Esophagus squamous epithelium (tissue), 5 donors: ENCODE measurements at places on chromosomes 13 and 19.

DNA sequence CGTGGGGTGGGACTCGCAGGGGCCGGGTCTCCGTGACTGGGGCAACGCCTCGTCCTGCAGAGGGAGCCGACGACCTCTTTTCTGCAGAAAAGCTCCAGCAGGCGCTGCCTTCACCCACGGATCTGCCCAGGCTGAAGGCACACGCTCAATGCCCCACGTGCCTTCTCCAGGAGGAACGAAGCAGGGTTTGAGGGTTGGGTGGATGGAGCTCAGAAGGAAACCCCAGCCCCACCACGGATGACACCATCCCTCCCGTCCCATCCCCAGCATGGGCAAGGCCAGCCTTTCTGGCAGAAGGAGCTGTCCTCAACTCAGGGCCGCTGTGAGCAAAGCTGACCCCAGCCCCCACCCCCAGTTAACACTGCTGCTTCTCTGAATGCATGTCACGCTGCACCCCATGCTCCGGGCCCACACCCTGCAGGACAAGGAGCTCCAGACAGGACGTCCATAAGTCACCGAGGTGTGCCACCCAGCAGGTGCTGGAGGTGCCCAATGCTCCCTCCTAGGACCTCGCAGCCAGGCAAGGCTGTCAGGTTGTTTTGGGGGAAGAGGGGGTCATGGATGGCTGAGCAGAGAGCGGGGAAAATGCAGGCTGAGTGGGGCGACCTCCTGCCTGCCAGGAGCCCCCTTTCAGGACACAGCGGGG is 7.4 kb downstream of the C19orf25 start:
- DNase-seq = no peak

- DNase-seq = no peak
Observed at GRCh38 chr19:632579-633067, 714 bp downstream of the POLRMT start.

DNA sequence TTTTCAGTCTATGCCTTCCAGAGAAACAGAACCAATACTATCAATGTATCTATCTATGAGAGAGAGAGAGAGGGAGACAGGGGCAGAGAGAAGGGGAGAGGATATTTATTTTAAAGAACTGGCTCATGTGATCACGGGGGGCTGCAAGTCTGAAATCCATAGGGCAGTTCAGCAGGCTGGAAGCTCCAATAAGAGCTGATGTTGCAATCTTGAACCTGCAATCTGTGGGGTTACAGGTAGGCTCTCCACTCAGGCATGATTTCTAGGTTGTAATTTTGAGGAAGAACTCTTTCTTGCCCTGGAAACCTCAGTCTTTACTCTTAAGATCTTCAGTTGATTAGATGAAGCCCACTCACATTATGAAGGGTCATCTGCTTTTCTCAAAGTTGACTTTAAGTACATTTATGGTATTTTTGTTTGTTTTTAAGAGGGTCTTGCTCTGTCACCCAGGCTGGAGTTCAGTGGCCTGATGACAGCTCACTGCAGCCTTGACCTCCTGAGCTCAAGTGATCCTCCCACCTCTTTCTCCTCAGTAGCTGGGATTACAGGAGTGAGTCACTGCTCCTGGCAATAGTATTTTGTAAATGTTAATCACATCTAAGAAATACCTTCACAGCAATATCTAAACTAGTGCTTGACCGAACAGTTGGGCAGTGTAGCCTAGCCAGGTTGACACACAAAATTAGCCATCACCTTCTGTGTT is 376.4 kb downstream of the FGF9 start:
- no peak for DNase-seq

GRCh38 chr19:40529093-40529954 is 47.3 kb upstream of the SHKBP1 start:
- DNase-seq = no peak

DNA sequence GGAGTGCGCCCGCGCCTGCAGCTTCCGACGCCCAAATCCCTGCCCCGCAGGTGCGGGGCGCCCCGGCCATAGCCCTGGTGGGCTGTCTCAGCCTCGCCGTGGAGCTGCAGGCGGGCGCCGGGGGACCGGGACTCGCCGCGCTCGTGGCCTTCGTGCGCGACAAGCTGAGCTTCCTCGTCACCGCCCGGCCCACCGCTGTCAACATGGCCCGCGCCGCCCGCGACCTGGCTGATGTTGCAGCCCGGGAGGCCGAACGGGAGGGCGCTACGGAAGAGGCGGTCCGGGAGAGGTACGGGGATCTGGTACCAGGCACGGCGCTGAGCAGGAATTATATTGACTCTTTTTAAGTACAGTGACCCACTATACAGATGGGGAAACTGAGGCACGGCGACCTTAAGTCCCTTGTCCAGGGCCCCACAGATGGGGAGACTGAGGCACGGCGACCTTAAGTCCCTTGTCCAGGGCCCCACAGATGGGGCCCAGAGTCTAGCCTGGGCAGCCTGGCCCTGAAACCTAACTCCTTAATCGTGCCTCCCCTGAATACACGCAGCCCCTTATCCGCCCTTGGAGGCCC is 586 bp downstream of the MRI1 start:
- DNase-seq = no peak

DNA sequence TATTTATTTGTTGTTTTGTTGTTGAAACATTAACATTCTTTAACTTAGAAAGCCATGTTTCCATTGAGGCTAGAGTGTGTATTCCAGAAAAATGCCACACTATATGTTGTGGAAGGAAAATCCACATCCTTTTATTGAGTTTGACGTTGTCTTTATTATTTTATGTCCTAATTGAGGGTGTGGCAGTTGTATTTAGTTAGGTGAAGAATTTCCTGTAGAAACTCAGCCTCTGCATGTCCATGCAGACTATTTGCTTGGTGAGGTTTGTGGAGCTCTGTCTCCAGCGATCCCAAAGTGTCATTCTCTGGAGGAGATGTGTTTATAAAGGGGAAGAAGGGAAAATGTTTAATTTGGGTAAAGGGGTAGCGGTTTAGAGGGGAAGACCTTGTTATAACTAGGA is 46.6 kb downstream of the AKAP11 start:
- no peak for DNase-seq

DNA sequence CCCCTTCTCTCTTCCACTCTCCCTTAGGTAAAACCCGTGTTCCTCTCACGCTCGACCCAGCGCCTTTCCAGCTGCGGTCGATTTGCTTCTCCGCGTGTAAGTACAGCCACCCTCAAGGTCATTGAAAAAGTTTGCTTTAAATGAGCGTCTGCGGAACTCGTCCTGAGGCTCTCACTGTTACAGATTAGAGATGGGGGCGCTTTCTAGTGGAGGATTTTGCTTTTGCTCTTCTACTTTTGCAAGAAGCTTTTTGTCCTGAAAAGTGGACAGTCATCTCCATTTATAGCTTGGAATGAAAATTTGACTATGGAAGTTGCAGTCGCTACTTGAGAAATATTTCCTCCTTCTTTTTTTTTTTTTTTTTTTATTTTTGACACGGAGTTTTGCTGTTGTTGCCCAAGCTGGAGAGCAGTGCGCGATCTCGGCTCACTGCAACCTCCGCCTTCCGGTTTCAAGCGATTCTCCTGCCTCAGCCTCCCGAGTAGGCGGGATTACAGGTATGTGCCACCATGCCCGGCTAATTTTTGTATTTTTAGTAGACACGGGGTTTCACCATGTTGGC is 595 bp upstream of the RAB20 start:
- no peak for DNase-seq

DNA sequence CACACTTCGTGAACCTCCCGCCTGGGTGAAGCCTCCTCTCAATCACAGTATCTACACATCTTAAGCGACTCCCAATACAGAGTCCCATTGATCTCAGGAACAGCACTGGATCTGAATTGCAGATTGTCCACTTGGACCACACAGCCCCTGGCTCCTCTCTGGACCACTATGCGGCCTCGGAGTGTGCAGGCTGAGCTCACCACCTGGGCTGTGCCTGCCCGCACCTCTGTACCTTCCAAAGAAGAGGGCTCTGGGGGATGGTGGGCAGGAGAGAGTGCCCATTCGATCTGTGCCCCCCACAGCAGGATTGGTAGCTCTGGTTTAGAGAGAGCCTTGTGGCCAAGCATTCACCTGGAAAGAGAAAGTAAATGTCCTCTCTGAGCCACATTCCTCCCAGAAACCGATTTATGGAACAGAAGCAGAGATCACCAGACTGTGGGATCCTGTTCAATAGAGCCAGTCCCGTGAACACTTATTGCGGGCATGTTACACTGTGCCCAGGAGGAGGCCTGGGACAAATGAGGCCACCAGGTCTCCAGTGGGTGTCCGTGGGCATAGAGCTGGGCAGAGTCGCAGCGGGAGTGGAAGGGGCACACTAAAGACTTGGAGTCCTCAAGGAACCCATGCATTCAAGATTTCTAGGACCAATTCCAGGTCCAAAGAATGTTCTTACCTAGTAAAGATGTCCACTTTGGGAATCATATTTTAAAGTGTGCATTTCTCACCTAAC is 141.6 kb upstream of the SOX1 start:
- no peak for DNase-seq

DNA sequence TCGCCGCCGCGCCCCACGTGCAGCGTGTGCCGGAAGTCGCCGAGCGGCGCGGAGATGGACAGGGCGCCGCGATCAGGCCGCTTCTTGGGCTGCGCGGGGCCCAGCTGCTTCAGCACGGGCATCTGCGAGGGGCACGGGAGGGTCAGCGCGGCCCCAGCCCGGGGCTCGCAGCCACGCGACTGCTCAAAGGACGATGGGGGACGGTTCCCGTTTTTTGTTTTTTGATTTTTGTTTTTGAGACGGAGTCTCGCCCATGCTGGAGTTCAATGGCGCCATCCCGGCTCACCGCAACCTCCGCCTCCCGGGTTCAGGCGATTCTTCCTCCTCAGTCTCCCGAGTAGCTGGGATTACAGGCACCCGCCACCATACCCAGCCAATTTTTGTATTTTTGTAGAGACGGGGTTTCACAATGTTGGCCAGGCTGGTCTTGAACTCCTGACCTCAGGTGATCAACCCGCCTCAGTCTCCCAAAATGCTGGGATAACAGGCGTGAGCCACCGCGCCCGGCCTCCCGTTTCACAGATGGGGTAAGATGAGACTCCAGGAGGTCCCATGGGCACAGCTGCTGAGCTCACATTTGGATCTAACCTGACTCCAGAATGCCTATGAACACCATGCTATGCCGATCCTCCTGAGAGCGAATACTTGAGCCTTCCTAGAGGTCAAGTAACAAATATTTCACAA is 2.0 kb upstream of the LENG9 start:
- DNase-seq = no peak

DNA sequence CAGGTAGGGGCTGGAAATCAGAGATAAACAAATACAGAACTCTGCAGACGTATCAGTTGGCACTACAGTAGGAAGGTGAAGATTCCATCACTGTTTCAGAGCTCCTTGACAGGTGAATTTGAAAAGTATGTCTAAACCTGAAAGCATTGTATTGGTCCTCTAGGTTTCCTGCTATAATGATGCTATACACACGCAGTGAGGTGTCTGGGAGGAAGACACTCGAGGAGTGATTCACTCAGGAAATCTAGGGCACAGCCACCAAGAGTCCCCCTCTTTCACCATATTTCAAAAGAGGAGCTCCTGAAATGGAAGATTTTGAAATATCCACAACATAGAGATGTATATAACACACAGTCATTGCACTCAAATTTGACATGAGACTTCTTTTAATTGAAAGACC is 331.0 kb upstream of the DACH1 start:
- DNase-seq = no peak

DNA sequence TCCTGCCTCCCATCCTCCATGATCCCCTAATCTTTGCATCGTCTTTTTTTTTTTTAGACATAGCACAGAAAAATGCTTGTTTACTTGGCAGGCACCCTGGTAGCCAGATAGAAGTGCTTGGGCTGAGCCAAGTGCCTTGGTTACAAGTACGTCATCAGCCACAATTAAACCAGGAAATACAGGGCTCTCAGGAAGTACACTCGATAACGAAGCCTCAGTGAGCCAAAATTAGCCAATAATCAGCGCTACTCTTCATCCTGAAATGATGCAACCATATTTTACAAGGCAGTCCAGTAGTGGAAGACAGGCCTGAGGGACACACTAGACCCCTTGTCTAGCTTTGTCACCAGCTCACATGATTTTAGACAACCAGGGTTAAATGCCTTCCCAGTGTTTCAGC is 194.0 kb upstream of the NBEA start:
- no peak for DNase-seq

GRCh38 chr19:33477781-33478180 is 43.8 kb downstream of the PEPD start:
- no peak for DNase-seq

DNA sequence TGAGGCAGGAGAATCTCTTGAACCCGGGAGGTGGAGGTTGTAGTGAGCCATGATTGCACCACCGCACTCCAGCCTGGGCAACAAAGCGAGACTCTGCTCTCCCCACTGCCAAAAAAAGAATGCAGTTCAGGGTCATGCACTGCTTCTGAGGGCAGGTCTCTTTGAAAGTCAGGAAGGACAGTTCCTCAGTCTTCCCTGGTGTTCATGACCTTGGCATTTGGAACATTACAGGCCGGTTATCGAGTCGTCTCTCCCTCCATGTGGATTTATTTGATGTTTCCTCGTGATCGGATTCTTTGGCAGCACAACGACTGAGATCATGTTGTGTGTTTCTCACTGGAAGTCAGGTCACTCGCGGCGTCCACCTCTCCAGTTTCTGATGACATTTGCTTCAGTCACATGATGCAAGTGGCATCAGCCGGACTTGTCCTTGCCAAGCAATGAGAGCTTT is 17.2 kb downstream of the FGF21 start:
- DNase-seq = no peak

DNA sequence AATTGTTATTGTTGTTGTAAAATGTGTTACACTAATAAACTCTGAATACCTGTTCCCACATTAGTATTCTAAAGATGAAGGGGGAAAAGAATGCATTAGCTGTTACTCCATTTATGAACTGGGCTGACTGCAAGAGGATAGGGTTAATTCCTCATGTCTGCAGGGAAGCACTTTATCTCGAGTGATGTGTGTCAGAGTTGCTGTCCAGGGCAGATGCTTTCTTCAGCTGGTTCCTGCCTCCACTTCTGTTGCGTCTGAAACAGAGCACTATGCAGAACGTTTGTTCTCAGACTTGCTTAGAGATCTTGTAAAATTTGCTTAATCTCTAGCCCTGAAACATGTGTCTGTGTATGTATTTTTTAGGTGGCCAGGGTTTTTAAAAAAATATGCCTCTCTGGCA is 318.8 kb downstream of the SPRY2 start:
- no peak for DNase-seq

GRCh38 chr13:43095771-43096719 is 72.7 kb downstream of the DNAJC15 start:
- DNase-seq = no peak

- DNase-seq = no peak
Observed at GRCh38 chr13:27117952-27118351, 53.7 kb downstream of the USP12 start.

DNA sequence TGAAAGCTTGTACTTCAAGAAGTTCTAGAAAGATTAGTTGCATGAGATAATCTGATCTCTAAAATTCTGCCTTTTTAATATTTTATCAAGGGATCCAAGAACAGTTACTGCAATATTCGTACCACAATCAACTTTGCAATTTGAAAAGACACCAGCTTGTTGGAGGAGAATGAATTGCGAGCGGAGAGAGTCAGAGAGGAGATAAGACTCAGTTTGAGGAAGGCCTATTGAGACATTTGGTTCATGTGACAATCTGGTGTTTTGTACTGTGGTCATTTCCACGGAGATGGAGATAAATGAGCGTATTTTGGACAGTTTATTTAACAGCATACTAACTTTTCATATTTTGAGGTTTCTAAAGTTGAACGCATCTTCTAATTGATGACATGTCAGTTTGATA is 1276.0 kb downstream of the EFNB2 start:
- DNase-seq = no peak
